Stimulated activated CD4-positive, alpha-beta T cell treated with anti-CD3 and anti-CD28 coated beads, Interleukin-12 subunit alpha, Interleukin-12 subunit beta, amount 100 ng/mL, for 24 hours (primary cell): ENCODE measurements at places on chromosomes 7 and 10.

DNA sequence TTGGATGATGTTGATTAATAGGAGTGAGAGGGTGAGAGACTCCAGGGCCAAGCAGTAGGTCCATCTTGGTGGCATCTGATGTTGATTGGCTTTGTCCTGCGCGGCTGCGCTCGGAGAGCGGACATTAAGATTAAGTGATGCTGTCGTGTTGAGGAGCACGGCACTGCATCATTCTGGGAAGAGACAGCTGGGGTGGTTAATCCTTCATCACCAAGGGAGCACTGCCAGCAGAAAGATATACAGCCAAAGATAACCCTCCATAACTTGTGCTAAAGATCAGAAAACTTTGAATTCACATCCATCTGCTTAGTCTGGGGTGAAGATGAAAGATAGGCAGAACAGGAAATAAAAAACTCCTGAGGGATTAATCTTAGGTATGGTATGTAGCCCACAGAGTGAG lies 208.3 kb downstream of the LRMDA start:
- no peak for DNase-seq

GRCh38 chr7:158955932-158956804 lies 99.8 kb downstream of the DYNC2I1 start:
- DNase-seq, result no peak

GRCh38 chr7:52504561-52504960 lies 530.9 kb upstream of the POM121L12 start:
- DNase-seq, result no peak

- DNase-seq, result no peak
Observed at GRCh38 chr10:116440330-116441030, 12.8 kb downstream of the PNLIPRP3 start.

- DNase-seq, result no peak
Observed at GRCh38 chr10:59829024-59829423, 75.8 kb upstream of the MRLN start.

DNA sequence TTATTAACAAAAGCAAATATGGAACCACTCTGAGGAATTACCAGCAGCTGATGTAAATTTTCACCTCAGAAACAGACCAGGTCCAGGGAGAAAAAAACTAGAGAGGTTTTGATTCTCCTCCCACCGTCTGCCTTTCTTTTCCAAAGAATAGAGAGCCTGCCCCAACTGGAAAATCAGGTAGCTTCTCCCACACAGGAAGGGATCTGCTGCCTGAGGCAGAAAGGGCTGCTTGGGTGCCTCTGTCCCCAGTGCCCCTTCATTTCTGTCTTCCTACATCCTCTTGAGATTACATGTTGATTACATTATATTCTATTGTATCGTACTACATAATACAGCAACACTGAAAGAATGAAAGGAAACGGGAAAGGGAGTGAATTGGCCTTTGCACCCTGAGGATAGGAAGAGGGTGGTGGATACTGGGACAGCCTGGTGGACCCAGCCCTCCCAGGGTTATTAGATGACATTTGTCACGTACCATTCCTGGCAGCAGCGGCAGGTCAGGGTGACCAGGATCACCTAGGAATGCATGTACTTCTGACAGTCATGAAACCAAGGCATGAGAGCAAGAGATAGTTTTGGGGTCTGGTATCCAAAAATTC lies 8.9 kb downstream of the ST8SIA6 start:
- no peak for DNase-seq

GRCh38 chr7:41503438-41503837 lies 199.5 kb downstream of the INHBA start:
- DNase-seq, result no peak

DNA sequence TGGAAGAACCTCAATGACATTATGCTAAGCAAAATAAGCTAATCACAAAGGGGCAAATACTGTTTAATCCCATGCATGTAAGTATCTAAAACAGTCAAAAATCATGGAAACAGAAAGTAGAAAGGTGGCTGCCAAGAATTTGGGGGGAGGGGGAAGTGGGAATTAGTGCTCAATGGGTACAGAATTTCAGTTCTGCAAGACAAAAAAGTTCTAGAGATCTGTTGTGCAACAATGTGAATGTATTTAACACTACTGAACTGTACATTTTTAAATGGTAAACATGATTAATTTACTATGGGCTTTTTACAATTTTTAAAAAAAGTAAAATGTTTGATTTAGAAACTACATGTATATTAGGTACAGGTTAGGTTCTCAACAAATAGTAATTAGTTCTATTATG lies 11.9 kb downstream of the EZH2 start:
- no peak for DNase-seq

DNA sequence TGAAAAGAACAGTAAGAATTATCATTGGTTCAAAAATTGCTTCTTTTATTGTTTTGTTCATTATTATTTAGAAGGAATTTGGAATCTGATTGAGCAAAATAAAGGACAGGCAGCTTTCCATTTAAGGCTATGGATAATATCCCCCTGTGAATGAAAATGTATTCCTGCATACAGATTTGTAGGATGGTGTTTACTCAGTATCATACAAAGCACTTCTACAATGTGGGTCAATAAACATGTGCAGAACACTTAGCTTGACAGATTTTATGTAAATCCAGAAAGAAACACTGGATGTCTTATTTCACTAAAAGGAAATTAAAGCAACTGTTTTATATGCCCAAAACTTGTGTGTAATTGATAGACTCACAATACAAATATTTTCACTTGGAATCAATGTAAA lies 189.7 kb downstream of the THSD7A start:
- no peak for DNase-seq

- no peak for DNase-seq
Observed at GRCh38 chr7:143965280-143965679, 10.6 kb downstream of the OR2F1 start.

DNA sequence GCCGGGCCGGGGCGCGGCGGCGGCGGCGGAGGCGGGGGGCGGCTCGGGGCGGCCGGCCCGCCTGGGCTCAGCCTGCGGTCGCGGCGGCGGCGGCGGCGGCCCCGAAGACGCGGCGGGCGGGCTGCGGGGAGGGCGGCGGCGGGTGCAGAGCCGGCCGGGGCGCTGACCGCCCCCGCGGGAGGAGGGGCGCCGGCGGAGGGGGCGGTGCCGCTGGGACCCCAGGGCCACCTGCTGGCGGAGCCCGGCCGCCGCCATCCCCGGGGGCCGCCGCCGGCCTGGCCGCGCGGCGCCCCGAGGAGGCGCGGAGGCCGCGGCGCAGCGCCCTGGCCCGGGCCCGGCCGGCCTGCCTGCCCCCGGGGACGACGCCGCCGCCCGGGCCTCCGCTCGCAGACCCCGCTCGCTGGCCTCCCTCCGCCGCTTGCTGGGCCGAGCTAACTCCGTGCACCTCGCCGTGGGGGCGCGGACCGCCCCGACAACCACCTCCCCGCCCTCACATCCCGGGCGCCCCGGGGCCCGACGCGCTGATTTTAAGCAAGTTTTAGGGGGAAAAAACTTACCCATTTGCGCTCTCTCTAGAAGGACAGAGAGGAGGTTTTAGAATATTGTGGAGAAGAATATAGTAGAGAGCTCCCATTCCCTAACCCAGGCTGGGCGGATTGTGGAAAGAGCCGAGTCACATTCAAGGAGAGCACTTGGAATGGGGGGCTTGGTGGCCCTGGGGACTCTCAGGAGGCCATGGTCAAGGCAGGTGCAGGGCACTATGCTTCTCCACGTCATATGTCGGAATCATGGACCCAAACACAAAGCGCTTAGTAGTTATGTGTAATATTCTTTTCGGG lies at the start of gene BEND7:
TSS of gene BEND7 (minus strand) at position 140 of the 839 bp plus-strand sequence. CDS start 481 bp downstream, outside the sequence.
- DNase-seq, result no peak

DNA sequence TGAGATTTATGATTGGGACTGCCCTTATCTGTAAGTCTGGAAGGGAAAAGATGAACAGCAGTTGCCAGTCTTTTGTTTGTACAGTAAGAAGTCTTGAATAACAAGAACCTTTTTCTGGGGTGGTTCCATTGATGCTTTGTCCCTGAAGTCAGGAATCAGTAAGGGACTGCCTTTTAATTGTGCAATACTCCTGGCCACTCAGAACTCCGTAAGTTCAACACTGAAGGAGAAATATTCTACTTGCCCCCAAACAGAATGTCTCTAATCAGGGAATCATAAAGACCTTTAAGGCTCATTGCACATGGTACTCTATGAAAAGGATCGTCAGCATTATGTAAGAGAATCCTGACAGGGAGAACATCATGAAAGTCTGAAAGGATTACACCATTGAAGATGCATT lies 361.4 kb downstream of the EXOC4 start:
- DNase-seq, result no peak

GRCh38 chr10:12868229-12868628 lies 133.3 kb downstream of the CCDC3 start:
- no peak for DNase-seq

- DNase-seq, result no peak
Observed at GRCh38 chr7:102890292-102890970, 22.4 kb upstream of the LRRC17 start.

- no peak for DNase-seq
Observed at GRCh38 chr10:102299873-102300272, 54.5 kb downstream of the GBF1 start.

- DNase-seq, result no peak
Observed at GRCh38 chr10:133474027-133474426, 20.3 kb downstream of the SCART1 start.

DNA sequence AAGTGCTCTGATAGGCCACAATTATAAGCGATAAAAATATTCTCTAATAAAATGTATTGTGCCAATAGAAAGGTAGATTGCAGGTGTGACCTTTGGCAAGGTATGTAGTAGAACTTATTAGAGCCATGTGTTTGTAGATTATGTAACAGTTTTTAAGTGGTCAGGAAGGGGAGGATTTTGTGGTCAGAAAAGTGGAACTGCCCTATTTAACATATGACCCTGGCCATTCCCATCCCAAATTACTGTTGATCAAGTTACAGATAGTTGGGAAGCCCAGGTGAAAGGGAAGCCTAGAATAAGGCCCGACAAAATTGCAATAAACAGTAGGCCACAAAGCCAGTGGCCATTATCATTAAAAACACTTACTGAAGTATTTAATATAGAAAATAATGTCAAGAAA lies 89.2 kb downstream of the SPAG6 start:
- DNase-seq, result no peak

GRCh38 chr7:139034336-139034735 lies 1.5 kb downstream of the ZC3HAV1L start:
- DNase-seq, result no peak

GRCh38 chr7:33627741-33628140 lies 277.6 kb upstream of the BMPER start:
- DNase-seq, result no peak

DNA sequence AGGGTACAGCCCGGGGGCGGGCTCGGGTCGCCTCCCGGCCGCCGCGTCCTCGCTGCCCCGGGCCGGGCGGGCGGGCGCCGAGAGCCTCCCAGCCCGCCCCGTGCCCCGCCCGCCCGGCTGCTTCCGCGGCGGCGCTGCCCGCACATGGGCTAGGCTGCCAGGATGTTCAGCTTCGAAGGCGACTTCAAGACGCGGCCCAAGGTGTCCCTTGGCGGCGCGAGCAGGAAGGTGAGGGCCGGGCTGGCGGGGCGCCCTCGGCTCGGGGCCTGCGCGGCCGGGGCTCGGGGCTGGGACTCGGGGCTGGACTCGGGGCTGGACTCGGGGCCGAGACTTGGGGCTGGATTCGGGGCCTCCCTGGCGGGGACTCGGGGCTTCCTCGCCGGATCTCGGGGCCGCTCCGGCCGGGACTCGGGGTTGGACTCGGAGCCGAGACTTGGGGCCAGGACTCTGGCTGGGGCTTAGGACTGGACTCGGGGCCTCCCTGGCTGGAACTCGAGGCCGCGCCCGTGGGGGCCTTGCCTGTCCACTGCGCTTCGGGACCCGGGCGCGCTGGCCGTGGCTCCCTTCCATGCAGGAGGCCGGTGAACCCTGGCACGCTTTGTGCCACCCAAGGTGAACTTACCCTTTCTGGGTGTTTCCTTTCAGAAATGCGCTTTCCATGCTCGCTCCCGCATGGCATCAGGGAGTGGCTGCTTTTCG lies 534 bp downstream of the UBE3C start:
- peak; percentile 6 for DNase-seq

DNA sequence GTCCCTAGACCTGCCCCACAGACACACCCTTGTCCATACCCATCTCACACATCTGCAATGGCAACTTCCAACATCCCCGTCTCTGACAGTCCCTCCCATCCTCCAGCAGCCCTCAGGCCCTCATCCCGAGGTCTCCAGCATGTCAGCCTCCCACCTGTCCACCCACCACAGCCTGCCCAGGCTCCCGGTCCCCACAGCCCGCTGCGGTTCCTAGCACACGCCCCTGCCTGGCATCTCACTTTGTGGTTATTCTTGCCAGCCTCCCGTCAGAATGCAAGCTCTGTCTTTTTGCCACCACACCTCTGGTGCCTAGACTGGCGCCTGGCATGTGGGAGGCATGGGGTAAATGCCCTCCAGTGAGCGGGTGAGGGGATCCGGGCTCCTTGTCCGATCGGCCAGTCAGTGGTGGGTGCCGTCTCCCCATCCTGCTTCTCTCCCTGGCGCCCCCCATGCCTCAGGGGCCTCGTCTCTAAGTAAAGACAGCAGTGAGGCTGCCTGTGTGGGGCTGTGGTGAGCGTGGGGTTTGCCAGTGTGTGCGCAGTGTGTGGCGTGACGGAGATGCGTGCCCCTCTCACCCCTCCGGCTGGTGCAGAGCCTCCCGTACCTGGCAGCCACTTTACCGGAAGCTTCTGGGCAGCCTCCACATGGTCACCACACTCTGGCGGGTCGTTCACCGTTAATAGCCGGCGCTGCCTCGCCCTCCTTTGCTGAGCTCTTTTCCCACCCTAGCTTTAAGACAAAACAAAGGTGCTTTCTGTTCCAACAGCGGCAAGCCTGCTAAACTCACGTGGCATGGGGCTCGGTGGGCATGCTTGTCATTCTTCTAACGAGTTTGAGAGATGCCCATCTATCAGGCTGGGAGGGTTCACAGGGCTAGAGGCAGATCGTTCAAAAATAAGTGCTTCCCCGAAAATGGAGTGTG lies 28.5 kb upstream of the TTYH3 start:
- DNase-seq, result no peak

DNA sequence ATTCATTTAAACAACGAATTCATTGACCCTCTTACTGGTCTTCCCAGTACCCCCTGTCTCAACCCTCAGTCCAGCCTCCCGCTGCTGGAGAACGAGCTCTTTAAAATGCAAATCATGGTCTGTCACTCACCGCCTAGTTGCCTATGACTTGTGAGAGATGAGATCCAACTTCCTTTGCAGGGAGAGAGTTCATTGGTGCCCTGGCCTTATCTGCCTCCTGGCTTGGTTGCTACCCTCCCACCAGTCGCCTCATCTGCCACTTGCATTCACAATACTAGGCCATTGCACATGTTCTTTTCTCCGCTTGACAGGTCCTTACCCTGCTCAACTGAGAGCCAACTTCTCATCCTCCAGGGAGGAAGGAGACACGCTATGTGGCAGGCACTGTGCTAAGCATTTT lies 54.0 kb upstream of the MXI1 start:
- DNase-seq, result no peak

GRCh38 chr7:50145801-50146338 lies 52.8 kb upstream of the ZPBP start:
- DNase-seq, result no peak

- no peak for DNase-seq
Observed at GRCh38 chr10:114662646-114663217, 4.7 kb upstream of the ABLIM1 start.

- no peak for DNase-seq
Observed at GRCh38 chr10:121804460-121804859, 123.4 kb downstream of the ATE1 start.

GRCh38 chr10:112955582-112956421 lies 5.8 kb downstream of the TCF7L2 start:
- DNase-seq, result no peak

- DNase-seq, result no peak
Observed at GRCh38 chr7:99313204-99313573, 12.5 kb upstream of the ARPC1A start.

- DNase-seq, result no peak
Observed at GRCh38 chr10:5814110-5815107, 1.2 kb upstream of the GDI2 start.
